CD4-positive, alpha-beta memory T cell (primary cell): ENCODE measurements at places on chromosomes 6 and 20. TPM values are rescaled to one million over a fixed set of nuclear protein-coding genes. Genes with fewer than 3 reads are reported as not detected.
A peak's percentile ranks its signal among the peaks of the same experiment; 100 is the strongest.

SOBP gene
- total RNA-seq, result not detected

EYA2 gene
- total RNA-seq, result not detected

DNA sequence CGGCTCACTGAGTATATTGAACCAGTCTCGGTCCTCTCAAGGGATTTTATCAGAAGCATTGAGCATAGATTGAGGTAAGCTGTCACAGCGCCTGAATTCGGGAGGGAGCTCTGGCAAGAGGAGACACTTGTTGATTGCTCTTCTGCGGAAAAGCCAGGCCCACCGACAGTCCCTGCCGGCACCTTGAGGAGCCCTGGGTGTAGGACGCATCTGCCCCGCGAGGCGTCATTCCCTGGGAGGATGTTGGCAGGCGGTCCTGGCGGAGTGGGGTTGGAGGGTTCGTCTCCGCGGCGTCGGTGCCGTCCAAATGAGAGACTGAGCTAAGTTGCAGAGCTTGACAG is 843 bp downstream of the FBXO9 start:
- peak; percentile 22 for DNase-seq

GRCh38 chr20:50413088-50413500 is 97.1 kb upstream of the PTPN1 start:
- DNase-seq, result no peak

DNA sequence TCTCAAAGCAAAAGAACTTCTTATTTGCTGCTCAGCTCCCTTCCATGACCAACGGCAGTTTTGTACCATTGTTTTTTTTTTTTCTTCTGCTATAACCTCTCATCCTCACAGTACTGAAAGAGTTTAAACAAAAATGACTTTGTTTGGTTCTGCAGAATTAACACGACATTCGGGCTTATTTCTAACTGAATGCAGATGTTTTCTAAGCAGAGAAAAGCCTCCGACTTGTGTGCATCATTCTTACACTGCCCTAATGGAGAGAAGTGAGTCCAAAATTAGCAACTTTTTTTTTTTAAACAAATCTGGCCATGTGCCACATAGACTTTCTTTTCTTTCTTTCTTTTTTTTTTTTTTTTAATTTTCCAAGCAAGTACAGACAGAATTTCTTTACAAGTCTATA is 382.7 kb downstream of the HDGFL1 start:
- DNase-seq, result no peak

GRCh38 chr6:102313699-102314098 is 920.2 kb downstream of the GRIK2 start:
- DNase-seq, result no peak

- DNase-seq, result no peak
Observed at GRCh38 chr20:5065166-5065878, 54.4 kb downstream of the PCNA start.

- no peak for DNase-seq
Observed at GRCh38 chr6:16681260-16681873, 79.9 kb downstream of the ATXN1 start.
